ENCODE measurements at places on chromosomes 6 and 20. TPM values are rescaled to one million over a fixed set of nuclear protein-coding genes. Genes with fewer than 3 reads are reported as not detected.

CRISP2 gene
- polyA plus RNA-seq = not detected

GRCh38 chr6:70764706-70765105 lies 97.0 kb downstream of the SMAP1 start:
- no peak for DNase-seq

- DNase-seq = no peak
These were observed 221.2 kb downstream of the SLC24A3 start for GRCh38 chr20:19433371-19434350.

- peak; percentile 14 for DNase-seq
These were observed 61.3 kb upstream of the FOXQ1 start for GRCh38 chr6:1250489-1251197.

DNA sequence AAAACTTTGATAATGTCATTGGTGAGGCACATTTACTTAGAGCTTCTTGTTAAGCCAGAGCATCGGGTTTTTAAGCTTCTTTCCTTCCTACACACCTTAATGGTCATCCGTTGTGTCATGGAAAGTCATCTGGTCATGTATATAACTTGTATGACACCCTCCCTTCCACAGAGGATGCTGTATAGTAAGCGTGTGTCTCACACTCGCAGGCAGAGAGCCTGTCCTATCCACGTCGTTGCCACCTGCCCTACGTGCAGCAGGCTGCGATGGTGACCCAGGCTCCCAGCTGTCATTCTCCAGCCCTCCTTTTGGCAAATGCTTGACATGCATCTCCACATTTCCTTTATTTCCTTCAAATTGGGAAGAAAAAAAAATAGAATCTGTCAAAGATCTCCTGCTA lies 85.6 kb downstream of the MYB start:
- DNase-seq = no peak
